ENCODE measurements at places on chromosomes 5 and 9.

- no peak for DNase-seq
Observed at GRCh38 chr5:149712439-149713147, 17.5 kb upstream of the PPARGC1B start.

- DNase-seq, result no peak
Observed at GRCh38 chr5:89320421-89321277, 437.7 kb upstream of the MEF2C start.

DNA sequence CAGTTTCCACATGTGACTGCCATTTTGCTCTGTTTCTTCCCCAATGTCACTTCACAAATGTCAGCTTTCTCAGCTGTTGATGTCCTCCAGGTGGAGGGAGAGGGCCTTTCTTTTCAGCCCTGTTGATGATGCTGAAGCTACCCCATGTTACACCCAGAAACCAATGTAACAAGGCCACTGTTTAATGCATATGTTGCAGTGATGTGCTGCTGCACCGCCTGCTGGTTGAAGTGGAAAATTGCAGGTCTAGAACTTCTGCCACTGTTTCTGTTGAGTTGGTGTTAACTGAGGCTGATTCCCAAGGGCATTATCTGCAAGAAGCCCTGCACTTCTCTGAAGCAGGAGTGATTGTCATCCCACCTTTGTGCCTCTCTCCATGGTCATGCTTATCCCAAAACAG lies 428.4 kb downstream of the KDM4C start:
- DNase-seq, result no peak

DNA sequence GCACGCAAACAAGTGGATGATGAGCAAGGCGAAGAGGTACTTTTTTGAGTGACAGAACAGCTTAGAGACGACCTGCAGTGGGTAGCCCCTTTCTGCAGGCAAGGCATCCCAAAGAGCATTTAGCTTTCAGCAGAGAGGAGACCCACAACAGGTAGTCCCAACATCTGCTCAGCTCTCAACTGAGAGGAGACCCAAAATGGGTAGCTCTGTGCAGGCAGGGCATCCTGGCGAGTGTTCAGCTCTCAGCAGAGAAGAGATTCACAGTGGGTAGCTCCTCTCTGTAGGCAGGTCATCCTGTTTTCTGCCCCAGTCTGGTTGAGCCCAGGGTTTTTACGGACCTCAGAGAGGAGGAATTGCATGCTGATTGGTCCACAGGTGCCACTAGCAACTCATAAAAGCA lies 2396.1 kb upstream of the C9orf72 start:
- no peak for DNase-seq

DNA sequence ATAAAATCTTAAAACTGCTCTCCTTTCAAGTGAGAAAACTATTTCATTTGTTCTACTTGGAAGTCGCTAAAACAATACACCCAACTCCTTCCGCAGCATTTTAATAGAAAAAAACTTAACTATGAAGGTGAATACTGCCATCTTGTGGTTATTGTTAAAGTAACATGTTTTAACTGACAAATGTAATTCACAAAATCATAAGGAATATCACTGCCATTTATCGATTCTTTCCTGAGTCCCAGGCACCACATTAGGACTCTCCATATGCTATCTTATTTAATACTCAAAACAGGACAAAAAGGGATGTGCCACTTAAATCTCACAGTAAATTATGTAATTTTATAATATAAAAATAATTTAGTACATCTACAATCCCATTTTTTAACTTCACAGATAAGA lies 130.5 kb upstream of the ITGA1 start:
- no peak for DNase-seq

- no peak for DNase-seq
Observed at GRCh38 chr5:164191240-164191639, 685.8 kb downstream of the MAT2B start.

GRCh38 chr5:116371431-116371830 lies 203.2 kb downstream of the SEMA6A start:
- no peak for DNase-seq

Data from stimulated activated CD8-positive, alpha-beta memory T cell treated with anti-CD3 and anti-CD28 coated beads, Interleukin-2, amount 100 ng/mL, for 48 hours (primary cell).